ENCODE measurements at places on chromosomes 7 and 10.

GRCh38 chr7:46859963-46860475 is 721.9 kb downstream of the TNS3 start:
- no peak for DNase-seq

DNA sequence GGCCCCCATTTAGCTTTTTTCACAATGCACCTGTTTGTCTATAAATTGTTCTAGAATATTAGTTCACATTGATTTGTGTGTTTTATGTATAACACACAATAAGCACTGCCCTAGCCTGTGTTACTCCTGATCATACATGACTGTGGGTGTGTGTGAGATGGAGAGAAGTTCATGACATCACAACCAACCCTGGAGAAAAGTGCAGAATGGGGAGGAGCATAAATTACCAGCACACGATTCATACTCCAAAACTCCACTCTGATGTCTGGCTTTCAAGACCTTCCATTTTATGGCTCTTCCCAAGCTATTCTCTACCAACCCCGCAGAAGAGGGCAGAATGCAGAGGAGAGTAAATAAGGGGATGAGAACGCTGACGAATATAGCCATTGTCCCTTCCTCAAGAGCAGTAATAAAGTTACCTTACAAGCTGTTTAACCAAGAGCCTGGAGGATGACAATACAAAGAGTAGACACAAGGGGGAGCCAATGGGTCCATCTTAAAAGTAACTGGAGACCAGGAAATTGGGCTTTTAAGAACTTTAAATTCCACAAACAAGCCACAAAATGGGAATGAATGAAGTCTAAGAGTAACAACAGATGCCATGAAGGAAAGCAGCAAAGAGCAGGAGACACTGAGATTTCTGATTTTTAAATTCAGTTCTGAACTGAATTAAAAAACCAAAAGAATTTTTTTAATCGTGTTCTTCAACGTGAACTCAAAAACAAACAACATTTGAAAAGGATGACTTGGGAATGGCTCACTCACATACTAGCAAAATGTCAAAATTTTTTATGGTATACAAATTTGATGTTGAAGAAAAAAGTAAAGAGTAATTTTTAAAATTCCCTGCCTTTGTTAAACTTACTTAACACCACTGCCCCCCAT is 159.6 kb downstream of the PARD3 start:
- DNase-seq, result no peak

DNA sequence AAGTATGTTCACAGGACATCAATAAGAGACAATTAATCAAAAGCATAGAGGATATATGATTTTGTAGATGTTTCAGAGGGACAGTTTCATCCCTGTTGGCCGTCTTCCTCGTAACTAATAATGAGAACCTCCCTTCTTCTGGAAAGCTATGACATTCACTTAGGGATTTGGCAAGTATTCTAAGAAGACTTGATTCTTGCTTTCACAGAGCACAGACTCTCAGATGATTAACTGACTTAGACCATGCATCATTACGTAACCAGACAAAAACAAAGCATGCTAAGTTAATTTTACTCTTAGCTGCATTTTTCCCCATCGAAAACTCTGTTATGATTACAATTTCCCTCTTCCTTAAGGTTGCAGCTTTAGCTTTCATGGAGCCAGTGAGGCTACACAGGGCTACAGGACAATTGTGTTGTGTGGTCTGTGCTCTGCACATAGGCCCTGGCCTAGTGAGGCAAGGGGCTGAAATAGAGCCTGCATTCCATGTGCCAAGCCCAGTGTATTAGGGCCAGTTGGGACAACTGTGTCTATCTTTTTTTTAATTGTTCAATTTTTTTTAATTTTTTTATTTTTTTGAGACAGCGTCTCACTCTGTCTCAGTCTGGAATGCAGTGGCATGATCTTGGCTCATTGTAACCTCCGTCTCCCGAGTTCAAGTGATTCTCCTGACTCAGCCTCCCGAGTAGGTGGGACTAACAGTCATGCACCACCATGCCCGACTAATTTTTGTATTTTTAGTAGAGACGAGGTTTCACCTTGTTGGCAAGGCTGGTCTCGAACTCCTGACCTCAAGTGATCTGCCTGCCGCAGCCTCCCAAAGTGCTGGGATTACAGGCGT is 105.3 kb downstream of the PLXDC2 start:
- DNase-seq, result no peak

GRCh38 chr10:75640803-75641202 is 209.4 kb downstream of the LRMDA start:
- DNase-seq, result no peak

DNA sequence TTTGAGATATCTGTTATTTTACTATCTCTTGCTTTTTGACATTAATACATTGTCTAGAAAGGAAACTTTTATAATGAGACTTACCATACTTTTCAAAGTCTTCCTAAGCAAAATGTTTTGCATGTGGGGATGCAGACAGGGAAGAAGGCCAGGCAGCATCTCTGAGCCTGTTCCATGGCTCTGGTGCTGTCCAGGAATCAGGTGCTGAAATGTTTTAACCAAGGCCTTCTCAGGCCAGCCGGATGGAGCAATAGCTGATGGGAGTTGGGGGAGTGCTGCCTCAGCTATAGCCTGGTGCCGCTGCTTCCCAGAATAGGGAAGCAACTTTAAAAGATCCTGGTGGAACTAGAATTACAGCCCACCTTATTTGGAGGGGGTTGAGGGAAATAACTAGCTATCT is 38.5 kb downstream of the CRTAC1 start:
- no peak for DNase-seq

- DNase-seq, result no peak
These were observed 83.1 kb upstream of the NPVF start for GRCh38 chr7:25311346-25311745.
